ENCODE measurements at places on chromosomes 2 and 18.

GRCh38 chr2:109563288-109563687, 50.5 kb downstream of the SEPTIN10 start:
- no peak for DNase-seq

DNA sequence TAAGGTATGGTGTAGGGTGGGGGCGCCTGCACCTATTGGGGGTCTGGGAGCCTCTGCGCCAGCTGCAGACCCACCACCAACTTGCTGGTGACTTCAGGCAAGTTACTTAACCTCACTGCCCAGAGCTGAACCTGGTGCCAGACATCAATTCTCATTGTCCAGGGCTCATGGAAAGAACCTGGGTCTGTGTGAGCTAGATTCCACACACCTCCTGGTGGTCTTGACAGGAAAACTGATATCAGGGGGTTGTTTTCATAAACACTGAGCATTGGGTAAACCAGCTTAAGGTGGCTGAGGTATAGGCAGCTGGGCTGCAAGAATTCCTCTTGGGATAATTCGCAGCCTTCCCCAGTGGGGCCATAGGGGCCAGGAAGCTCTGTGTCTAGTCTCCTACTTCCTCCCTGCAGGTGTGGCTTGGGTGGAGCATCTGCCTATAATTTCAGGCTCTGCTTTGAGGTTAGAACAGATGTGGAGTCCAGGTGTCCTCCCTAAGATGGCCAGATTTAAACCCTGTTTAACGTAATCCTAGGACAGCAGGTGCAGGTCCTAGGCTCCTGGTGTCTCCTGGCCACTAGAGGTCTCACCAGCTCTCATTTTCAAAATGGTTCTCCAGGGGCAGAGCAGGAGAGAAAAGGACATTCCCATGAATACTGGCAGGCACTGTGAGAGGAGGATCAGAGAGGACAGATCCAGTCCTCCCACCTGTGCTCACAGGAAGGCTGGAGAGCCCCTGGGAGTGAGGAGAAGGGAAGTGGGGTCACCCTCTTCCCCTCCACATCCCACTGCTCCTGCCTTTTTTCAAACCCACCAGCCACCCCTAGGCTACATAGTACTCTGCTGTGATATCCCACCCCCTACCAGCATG, 100.4 kb upstream of the SMAD2 start:
- DNase-seq = no peak

GRCh38 chr2:155393406-155393805, 694.9 kb downstream of the KCNJ3 start:
- no peak for DNase-seq

DNA sequence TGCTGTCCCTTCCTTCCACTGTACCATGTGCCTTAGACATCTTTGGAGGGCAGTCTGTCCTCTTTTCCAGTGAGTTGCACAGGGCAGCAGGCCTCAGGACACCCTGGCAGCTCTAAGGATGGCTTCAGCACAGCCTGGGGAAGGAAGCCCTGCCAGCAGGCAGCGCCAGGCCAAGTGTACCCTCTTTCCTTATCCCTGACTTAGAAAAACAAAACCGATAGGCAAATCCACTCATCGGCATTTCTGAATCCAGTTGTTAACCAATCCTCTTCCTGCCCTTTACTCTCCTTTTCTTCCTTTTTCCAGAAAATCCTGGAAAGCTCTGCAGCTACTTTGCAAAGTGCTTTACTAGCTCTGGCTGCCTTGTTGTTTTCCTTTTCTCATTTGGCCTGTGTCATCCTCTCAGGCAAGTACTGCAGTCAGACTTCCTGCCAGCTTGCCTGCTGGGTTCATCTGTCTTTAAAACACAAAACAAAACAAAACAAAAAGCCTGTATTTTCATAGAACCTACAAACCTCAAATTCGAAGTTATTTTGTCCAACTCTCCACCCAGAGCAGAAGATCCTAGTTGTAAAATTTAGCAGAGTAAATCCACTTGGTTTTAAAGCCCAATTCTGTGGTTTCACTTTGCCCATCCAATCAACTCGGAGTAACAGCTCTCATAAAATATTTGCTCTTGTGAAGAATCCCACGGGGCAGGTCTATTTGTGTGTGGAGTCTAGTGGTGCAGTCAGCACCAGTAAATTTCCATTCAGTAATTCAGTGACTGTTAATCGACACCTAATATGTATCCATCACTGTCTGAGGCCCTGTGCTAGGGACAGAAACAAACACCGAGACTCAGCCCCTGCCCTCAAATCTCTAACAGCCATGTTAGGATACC, 45.2 kb downstream of the PCBP1 start:
- DNase-seq = peak; percentile 25

- DNase-seq = peak; percentile 11
These were observed 638 bp downstream of the ST3GAL5 start for GRCh38 chr2:85888020-85888683.

- DNase-seq = peak; percentile 12
These were observed 9.7 kb downstream of the E2F6 start for GRCh38 chr2:11456251-11456650.

GRCh38 chr2:216001216-216002100, 11.9 kb downstream of the MREG start:
- DNase-seq = no peak

GRCh38 chr2:240922245-240922981, 16.3 kb downstream of the CROCC2 start:
- DNase-seq = no peak

- DNase-seq = no peak
These were observed 107.1 kb downstream of the PLB1 start for GRCh38 chr2:28602751-28603639.

DNA sequence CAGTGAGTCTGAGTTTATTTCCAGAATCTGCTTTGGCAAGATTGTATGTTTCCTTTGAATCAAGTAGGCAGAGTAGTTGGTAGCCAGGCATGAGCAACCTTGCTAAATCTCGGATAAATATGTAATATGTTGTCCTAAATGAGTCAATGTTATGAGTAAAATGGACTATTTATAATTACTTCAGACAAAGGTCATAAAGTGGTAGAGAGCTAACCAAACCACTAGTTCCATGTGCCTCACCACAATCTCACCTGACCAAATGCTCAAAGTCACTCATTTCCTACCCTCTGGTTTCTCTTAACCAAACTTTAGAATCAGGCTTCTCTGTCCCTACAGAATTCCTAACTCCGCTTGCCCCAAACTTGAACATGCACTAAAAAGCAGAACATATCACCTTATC, 261.2 kb upstream of the FSIP2 start:
- DNase-seq = no peak

DNA sequence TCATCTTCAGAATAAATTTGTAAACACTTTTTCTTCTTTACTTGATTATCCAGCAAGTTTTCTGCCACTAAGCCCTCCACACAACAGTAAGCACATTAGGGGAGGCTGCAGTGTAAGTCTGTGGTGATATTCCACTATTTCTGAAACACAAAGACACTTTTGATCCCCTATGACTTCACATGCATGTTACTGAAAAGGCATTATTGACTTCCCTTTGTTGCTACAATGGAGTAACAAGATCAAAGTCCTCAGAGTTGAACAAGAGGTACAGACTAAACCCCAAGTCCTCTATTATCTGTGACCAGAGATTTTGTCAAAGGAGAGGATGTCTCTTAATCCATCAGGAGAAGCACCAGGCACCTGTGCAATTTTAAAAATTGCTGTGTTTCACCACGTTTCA, 157.9 kb downstream of the CD226 start:
- no peak for DNase-seq

- DNase-seq = no peak
These were observed 296.9 kb downstream of the ZNF521 start for GRCh38 chr18:25055076-25055475.

GRCh38 chr2:152433289-152433688, 98.3 kb downstream of the FMNL2 start:
- no peak for DNase-seq

GRCh38 chr2:231911381-231911780, 14.8 kb downstream of the NPPC start:
- DNase-seq = no peak
